ENCODE measurements at places on chromosomes 2 and 18.

DNA sequence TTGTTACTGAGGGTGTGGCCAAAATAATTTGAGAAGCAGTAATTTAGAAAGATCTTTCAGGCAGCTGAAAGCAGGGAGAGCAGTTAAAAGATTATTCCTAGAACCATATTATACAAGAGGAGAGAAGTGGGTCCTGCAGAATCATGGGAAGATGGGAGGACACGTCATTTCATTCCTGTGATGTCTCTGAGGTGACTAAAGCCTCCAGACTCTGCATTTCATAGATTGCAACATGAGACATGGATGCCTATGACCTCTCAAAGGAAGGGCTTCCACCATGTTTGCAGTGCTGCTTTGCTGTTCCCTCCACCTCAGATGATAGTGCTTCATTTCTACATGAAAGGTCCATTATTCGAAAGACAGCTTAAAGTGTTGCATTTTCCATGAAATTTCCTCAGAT is 788.4 kb downstream of the TSN start:
- DNase-seq: no peak

GRCh38 chr2:151113318-151113717 is 148.3 kb downstream of the RBM43 start:
- no peak for DNase-seq

GRCh38 chr2:12884713-12885282 is 168.1 kb downstream of the TRIB2 start:
- DNase-seq: no peak

DNA sequence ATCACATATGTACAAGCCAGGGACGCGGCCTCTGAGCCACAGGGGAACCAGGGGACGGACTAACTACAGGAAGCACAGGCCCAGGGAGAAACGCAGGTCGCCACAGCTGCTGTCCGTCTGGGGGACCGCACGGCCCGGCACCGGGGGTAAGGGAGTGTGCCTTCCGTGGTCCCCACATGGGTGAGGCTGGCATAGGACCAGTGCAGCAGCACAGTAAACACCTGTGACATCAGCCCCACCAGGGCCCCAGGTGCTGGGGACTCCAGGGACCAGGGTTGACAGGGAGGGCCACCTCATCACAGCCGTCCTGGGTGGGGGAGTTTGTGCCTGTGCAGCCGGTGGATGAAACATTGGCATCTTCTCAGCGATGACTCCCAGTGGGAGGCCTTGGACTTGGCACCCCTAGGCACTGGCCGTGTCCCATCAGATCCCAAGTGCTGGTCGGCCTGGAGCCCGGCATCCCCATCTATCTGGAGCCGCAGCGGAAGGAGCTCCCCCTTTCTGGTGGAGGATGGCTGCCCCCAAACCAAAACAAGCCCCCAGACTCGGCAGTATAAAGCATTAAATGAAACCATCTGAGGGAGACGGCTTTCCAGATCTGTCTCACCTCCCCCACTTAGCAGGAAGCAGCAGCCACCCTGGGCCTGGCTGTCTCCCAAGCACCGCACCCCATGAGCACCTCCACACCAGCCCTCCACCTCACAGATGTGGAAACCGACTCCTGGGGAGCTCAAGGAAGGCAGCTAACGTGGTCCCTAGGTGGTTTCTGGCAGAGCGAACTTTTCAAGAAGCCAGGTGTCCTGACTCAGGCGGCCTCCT is 22.5 kb downstream of the AQP12A start:
- no peak for DNase-seq

- no peak for DNase-seq
Measured at GRCh38 chr18:24157855-24158254, 19.0 kb downstream of the CABYR start.

GRCh38 chr2:163953390-163953907 is 217.6 kb upstream of the FIGN start:
- no peak for DNase-seq

GRCh38 chr2:44290261-44290660 is 15.0 kb downstream of the SLC3A1 start:
- no peak for DNase-seq
